RCC 7860 (cell line): ENCODE measurements at places on chromosomes 4 and X.

DNA sequence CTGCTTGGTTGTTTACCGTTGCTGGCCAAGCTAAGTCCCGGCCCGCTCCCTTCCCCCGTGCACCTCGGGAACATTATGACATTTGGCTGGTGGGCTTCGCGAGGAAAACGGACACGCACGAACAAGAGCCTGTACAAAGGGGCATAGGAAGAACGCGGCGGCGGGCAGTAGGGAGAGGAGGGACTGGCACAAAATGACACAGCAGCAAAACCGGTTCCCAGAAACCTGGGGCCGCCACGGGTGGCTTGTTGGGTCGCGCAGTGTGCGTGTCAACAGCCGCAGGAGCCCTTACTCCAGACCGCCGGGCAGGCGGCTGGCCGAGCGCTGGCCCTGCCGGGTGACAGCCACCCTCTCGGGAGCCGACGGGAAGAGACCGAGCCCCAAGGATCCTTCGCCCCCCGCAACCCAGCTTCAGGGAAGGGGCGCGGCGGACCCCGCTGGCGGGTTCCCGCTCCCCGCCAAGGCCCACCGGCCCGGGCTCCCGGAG is 1.6 kb upstream of the LIN54 start:
- no peak for DNase-seq

DNA sequence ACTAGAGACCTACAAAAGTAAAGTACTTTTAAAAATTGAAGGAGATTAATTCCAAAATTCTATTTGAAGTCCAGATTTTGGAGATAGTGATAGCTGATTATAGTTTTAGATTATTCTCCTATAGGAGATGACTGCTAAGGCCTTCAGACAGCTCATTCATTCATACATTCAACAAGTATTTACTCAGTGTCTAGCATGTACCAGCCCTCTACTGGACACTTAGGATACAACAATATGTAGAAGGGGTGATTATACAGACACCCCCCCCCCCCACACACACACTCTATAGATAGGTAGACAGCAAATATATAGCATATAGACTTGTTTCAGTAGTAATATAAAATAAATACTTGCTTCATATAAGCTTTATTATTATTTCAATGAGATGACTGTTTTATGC is 60.4 kb upstream of the TAF9B start:
- peak; percentile 15 for DNase-seq

GRCh38 chr4:145097331-145097820 is 620 bp downstream of the ANAPC10 start:
- no peak for DNase-seq

GRCh38 chr4:164304861-164305260 is 449.1 kb upstream of the SMIM31 start:
- DNase-seq: no peak

GRCh38 chr4:23388699-23389395 is 501.0 kb downstream of the PPARGC1A start:
- no peak for DNase-seq

GRCh38 chrX:47191331-47191730 is 2.3 kb upstream of the UBA1 start:
- peak; percentile 5 for DNase-seq

DNA sequence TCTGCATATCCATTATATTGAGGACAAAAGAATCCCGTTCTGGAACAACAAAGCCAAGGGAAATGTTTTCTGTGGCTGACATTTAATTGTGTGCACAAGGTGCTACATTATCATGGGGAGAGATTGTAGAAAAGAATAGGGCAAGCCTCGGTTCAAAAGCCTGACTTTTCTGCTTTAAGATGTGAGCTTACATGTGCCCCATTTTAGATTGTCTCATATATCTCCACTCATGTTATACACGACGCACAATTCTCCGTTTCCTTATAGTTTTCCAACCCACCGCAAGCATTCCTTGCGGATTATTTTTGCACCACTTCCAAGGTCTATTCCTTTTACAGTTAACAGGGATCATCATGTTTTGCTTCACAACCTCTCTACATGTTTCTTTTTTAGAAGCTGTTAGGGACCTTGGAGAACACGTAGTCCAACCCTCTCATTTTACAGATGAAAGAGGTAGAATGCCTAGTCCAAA is 99.6 kb upstream of the MAML3 start:
- DNase-seq: no peak
